Breast epithelium (tissue), 4 donors: ENCODE measurements at places on chromosomes 3 and 15. TPM values are rescaled to one million over a fixed set of nuclear protein-coding genes. Genes with fewer than 3 reads are reported as not detected.

GRCh38 chr3:188914552-188914951 lies 257.2 kb upstream of the TPRG1 start:
- no peaks in the 10 kb centered on the region for H3K27me3 ChIP-seq
- peak overlapping the region; percentile 14 for H3K27ac ChIP-seq
- no peaks in the 10 kb centered on the region for H3K4me1 ChIP-seq
- no peak overlapping the region for H3K4me3 ChIP-seq
- H3K36me3 ChIP-seq = no peaks in the 10 kb centered on the region

- no peak for DNase-seq
- no peak overlapping the region for H3K4me3 ChIP-seq
- H3K27ac ChIP-seq = no peak overlapping the region
- H3K4me1 ChIP-seq = no peaks in the 10 kb centered on the region
- no peaks in the 10 kb centered on the region for H3K36me3 ChIP-seq
Observed at GRCh38 chr15:60710656-60711055, 231.7 kb upstream of the ICE2 start.

GRCh38 chr3:119918992-119919933 lies 137.4 kb downstream of the NR1I2 start:
- no peak for DNase-seq
- H3K4me3 ChIP-seq = no peak overlapping the region
- no peaks in the 10 kb centered on the region for H3K36me3 ChIP-seq

Gene SPINK8
- not detected for total RNA-seq

GRCh38 chr3:126571078-126571477 lies 12.3 kb upstream of the C3orf22 start:
- H3K36me3 ChIP-seq = no peaks in the 10 kb centered on the region
- H3K27me3 ChIP-seq = no peaks in the 10 kb centered on the region
- no peaks in the 10 kb centered on the region for H3K4me1 ChIP-seq
- H3K4me3 ChIP-seq = no peak overlapping the region
- no peak for DNase-seq
- no peak overlapping the region for H3K27ac ChIP-seq

- H3K27ac ChIP-seq = peak overlapping the region; percentile 30
- H3K4me1 ChIP-seq = no peaks in the 10 kb centered on the region
- no peaks in the 10 kb centered on the region for H3K27me3 ChIP-seq
- H3K4me3 ChIP-seq = no peak overlapping the region
Observed at GRCh38 chr3:192857260-192857661, 60.4 kb downstream of the MB21D2 start.
